ENCODE measurements at places on chromosomes 4 and X.

DNA sequence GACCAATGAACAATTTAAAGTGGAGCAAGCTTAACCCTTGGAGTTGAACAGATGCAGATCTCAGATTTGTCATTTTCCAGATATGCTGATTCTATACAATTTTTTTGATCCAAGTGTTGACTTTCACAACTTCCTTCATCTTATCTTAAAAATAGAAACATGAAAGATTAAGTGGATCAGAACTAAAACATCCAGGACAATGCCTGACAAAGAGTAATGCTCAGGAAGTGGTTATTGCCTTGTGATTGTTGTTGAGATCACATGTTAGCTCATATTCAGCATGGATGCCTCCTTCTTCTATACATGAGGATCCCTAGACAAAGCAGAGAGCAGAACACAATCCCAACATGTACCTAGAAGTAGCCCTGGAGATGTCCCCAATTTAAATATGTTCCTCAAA lies 160.9 kb downstream of the PPARGC1A start:
- no peak for DNase-seq

- DNase-seq = no peak
Observed at GRCh38 chr4:146381263-146381872, 140.4 kb downstream of the SLC10A7 start.

DNA sequence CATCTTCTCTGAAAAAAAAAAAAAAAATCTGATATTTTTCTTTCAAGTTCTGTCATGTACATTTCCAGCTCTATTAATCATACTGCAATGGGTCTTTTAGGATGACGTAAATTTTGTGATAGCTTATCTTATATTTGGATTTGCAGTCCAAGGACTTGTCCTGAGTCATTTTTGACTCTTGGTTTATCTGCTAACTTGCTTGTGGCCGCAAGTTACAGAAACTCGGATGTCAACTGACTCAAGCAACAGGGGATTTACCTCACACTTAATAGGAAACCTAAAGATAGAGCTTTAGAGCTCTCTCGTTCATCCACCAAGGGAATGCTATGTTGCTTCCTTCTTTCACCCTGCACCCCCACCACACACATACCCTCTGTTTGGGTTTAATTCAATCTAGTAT lies 1433.8 kb upstream of the TENM3 start:
- DNase-seq = no peak

DNA sequence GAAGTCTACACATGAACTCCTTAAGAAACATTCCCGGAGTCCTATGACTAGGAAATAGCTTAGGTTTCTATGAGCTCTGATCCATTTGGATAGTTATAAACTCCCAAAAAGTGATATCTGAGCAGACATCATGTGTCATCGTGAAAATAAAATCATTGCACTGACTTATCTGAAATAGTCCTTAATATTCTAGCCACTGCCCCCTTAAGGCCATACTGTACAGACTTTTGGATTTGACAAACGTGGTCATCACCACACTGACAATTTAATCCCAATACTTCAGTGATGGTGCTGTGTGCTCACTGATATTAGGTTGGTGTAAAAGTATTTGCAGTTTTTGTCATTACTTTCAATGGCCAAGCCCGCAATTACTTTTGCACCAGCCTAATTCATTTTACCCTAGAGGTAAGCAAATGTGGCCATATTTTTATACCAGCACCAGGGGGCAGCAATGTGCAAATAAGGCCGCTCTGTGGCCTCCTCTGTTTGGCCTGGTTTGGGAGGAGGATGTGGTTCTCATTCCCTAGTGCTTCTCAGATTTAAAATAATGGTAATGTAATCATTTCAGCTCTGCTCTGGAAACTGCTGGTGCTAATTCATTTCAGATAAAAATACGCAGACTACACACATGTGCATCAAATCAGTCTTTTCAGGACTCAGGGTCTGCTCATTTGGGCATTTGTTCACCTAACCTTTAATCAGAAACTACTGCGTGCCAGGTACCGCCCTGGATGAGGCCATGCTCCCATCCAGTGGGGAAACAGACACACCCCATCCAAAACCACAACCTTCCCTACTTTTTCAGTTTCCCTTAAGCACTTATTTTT lies 196.4 kb upstream of the C1QTNF7 start:
- peak; percentile 67 for DNase-seq

DNA sequence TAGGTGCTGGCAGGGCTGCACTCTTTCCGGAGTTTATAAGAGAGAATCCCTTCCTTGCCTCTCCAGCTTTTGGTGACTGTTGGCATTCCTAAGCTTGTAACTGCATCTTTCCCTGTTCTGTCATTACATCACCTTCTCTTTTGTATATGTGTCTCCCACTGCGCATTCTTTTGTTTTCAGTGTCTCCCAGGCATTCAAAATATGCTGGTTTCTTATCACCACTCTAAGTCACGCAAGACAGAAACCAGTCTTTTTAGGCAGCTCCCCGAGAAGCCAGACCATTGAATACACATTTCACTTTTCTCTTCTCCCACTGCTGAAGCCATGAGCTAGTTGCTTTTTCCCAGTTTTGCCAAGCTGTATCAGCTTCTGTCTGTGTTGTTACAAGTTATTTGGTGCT lies 71.0 kb downstream of the LAS1L start:
- no peak for DNase-seq

DNA sequence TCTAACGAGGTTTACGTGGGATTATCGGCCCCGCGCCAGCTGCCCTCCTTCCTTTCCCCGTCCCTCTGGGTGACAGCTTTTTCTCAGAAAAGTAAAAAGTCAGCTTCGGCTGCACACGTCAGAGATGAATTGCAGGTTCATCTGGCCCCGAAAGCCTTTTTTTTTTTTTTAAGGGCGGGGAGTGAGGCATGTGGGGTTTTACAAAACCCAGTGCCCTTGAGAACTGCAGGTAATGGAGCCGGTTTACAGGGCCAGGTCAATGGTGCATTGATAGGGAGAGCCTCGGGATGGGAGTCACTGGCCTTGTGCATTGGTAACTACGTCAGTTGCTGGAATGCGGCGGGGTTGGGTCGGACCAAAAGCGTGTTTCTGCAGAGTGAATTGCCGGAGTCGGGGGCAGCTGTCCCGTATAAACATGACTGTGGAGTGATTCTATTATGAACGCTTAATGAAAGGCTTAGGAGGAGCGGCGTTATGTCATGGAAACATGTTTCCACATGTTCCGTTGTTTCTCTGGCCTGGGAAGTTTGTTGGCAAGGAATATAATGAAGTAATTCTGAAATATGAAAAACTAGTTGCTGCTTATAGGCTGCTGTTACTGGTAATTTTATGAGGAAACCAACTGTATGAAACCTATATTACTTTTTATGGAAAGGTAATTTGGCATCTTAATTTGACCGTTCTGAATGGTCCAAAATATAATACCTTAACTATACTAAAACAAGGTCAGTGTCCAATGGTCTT lies 1.1 kb downstream of the HSPA4L start:
- peak; percentile 4 for DNase-seq

- DNase-seq = peak; percentile 31
Observed at GRCh38 chr4:44629280-44629866, 22.1 kb downstream of the YIPF7 start.

- no peak for DNase-seq
Observed at GRCh38 chr4:159117968-159118367, 15.1 kb downstream of the RAPGEF2 start.
